ENCODE measurements at places on chromosomes 5 and 9.

DNA sequence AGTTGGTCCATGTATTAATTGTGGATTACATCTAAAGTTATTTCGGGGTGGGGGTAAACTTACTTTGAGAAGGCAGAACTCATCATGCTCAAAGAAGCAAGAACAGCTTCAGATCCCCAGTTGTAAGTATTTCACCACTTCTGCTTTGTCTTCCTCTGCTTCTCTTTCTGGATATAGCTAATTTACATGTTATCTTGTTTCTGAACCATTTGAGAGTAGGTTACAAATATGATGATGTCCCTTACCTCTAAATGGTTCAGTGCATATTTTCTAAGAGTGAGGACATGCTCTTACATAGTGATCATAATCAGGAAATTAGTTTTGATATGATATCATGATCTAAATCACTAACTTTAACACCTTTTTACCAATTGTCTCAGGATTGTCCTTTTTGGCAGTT, 11.9 kb downstream of the TRIO start:
- DNase-seq: no peak

DNA sequence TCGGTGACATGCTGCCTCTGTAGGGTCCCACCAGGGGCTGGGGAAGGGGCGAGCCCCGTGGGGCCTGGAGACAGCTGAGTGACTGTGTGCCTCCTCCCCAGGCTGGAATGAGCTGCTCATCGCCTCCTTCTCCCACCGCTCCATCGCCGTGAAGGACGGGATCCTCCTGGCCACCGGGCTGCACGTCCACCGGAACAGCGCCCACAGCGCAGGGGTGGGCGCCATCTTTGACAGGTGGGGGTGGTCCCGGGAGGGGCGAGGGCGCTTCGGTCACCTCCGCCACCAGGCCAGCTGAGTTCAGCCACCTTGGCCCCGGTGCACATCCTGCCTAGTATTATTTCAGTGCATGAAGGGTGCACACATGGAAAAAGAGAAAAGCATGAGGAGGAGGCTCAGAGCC, 102.8 kb downstream of the RXRA start:
- DNase-seq: no peak

DNA sequence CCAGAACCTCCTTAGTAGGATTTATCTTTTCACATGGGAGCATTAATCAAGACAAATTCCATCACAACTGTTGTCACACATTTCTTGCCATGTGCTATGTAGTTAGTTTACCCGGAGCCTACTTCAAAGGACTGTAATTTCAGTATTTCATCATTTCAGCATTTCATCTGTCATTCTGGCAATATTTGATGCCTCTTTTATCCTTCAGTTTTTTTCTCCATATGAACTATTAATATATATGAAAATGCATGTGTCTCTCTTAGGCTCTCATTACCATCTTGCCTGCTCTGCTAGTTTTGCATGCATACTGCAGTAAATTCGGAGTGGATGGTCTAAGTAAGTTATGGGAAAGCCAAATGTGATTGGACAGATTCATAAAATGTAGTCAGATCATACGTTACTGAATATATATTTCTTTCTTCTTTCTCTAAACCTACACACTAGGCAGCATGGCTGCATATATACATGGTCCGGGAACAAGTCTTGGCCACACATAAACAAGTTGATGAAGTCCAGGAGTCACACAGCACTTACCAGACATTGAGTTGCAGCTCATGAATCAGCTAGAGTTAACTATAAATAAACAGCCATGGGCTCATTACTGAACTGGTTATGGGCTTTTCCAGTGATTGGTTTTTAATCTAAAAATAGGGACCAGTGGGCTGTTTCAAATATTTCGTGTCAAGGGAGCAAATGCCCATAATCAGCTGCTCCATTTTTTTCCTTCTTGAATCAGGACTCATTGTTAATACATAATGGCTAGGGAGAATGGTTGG, 46.6 kb downstream of the SPATA31D1 start:
- no peak for DNase-seq

- DNase-seq: no peak
Measured at GRCh38 chr9:134742822-134743535, 101.4 kb downstream of the COL5A1 start.

DNA sequence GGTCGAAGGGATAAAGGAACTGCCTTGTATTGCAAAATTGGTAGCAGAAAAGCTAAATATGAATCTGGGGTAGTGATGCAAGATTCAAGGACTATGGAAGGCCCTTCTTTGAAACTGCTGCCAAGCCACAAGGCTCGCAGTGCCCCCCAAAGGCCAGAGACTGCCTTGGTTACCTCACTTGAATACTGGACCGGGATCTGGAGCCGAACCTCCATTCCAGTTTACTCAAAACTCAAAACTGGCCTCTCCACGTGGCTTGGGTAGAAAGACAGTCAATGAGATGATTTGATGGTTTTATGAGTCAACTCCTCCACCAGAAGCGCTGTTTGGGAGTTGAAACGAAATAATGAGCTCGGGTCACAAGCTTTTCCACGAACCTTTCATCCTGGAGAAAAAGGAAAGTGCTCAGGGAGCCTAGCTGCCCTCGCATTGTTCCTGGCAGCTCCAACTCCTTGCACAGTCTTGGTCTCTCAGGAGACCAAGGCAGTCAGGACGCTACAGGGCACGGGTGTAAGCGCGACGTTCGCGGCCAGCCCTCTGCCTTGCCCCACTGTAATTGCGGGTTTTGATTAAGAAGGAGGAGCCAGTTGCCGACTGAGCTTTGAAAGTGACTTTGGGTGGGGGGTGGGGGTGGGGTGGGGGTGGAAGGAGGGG, 2.8 kb downstream of the ST8SIA4 start:
- peak; percentile 85 for DNase-seq

DNA sequence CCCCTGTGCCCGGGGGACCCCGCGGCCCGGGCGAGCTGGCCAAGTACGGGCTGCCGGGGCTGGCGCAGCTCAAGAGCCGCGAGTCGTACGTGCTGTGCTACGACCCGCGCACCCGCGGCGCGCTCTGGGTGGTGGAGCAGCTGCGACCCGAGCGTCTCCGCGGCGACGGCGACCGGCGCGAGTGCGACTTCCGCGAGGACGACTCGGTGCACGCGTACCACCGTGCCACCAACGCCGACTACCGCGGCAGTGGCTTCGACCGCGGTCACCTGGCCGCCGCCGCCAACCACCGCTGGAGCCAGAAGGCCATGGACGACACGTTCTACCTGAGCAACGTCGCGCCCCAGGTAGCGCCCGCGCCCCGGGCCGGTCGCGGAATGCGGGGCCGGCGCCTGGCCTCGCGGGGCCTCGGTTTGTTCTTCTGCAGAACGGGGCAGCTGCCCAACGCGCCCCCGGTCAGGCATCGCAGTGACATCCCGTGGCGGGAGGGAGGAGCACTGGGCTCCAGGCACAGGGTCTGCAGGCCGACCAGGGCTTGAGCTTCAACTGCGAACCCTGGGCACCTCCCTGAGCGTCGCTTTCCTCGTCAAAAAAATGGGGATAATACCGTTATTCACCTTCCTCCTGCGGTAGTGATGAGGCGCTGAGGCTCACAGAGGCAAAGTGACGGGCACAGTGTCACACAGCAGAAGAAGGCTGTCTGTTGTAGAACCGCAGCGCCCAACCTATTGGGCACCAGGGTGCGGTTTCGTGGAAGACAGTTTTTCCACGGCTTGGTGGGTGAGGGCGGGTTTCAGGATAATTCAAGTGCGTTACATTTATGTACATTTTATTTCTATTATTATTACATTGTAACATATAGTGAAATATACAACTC, 777 bp downstream of the ENDOG start:
- DNase-seq: peak; percentile 29

- peak; percentile 30 for DNase-seq
Measured at GRCh38 chr5:90519081-90519480, 10.3 kb downstream of the LYSMD3 start.

DNA sequence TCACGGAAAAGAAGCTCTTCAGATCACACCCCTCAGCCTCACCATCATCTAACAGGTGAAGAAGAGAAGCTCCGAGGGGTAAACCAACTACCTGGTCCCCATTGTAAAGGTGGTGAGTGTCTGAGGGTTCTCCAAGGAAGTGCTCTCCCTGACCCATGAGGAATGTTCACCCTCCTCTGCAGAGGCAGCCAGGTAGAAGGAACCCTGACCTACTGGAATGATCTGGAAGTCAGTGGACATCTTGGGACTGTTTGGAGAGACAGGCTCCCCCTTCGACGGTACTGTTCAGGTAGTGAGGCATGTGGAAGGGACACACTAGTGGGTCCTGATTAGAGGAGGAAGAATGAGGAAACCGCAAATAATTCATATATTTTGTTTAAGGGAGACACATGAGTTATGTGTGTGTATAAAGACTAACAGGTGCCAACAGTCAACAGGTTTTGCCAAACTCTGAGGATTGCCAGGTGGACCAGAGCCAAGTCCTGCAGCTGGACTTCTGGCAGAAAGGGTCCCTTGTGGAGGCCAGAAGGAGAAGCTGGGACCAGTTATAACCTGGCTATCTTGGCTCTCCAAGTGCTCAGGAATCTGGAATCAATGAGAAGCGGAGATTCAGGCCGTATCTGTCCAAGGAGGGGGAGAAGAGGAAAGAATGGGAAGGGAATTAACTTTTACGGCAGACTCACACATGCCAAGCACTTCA, 3.0 kb upstream of the ZBTB34 start:
- no peak for DNase-seq

DNA sequence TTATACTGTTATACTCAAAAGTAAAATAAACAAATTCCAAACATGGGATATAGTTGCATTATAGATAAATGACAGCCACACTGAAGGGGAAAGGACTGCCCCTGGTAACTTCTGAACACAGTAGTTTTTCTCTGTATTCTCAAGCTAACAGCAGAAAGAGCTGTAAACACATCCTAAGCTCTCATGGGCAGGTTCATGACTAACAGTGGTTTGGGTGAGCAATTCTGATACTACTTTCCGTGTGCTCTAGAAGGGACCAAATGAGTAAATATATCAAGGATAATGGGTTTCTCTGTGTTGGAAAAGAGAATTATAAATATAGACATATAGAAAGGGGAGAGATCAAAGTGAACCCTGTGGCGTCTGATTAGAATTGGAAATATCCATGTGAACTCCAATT, 2.2 kb upstream of the LCN6 start:
- DNase-seq: no peak

- DNase-seq: no peak
Measured at GRCh38 chr5:76457674-76458485, 54.8 kb downstream of the IQGAP2 start.

- DNase-seq: no peak
Measured at GRCh38 chr5:80955082-80955590, 5.0 kb upstream of the RASGRF2 start.

DNA sequence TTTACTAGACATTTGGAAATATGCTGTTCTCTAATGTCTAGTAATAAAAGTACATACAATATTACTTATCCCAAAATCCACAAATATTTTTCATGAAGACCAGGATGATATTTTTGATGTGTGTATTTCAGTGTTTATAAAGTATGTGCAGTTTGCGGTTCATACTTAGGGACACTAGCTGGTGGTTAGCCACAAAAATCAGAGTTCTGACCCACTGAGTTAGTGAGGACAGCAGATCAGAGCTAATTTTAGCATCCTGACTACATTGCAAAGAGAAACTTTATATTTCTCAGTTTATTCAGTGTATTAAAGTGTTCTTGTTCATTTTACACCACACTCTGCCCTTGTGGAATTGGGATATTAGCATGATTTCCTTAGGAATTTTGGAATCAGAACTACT, 655.3 kb downstream of the HTR1A start:
- DNase-seq: no peak

DNA sequence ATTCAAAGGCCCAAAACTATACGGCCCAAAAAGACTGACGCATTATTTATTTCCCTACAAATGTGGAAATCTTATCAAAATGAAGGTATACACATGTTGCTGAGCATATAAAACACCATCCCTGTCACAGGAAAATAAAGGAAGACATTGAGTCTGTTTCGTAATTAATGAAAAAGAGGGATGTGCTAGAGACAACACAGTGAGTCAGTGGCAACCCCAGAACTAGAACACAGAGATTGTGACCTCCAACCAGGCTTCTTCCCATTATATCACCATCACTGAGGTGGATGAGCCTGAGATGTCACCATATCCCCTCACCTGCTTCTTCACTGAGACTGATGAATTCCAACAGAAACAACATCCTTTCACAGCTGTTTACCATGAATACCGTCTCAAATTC, 3.8 kb downstream of the NDUFA8 start:
- no peak for DNase-seq

DNA sequence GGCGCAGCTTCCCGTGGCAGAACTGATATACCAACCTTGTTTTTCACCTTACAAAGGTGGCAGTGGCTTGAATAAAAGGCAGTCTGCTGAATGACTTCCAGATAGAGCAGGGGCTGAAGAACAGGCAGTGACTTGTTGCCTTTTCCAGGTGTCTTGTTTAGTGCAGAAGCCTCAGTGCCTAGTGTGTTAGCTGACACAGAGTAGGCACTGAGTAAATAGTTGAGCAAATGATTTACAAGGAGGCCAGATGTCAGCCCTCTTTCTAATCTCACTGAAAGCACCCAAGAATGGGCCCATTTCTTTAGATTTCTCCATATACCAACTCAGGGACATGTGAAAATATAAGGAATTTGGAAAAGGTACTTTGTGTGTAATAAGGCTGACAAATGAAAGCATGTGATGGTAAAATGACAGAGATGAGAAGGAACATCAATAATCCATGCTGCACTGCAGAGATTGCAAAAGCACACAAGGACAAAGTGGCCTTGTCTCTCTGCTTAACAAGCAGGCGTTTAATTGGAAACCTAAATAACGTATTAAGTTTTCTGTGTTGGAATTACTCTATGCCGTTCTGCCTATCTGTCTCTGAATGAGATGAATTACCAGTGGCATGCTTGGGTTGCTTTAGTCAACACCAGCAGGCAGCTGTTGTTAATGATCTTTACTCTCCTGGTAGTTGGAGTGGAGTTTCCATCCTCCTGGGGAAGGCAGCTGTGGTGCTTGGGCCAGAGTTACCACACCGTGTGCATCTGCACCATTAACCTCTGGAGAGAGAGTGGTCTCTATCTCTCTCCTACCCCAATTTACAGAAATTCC, 360.1 kb upstream of the C9orf72 start:
- no peak for DNase-seq

DNA sequence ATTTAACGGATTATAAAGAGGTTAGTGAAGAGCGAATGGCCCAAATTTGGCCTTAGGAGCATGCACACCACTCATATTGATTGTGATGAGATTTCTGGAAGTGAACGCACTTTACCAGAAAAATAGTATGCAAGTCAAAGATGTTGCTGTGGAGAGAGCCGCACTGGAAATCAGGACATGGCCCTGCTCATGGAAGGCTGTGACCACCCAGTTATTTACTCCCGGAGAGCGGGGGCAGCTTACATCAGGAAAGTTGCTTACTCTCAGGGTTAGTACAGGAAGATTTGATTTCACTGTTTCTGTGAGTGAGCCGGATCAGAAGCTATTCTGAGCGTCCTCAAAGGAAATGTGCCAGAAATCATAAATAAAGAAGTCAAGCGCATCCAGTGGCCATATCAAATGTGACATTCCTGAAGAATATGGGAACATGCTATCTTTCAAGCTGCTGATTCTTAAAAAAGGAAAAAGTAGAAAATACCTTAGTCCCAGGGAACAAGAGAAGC, 42.9 kb upstream of the STRBP start:
- no peak for DNase-seq

- no peak for DNase-seq
Measured at GRCh38 chr9:97528529-97529230, 27.2 kb downstream of the TMOD1 start.
